ENCODE measurements at places on chromosomes 12 and 14. TPM values are rescaled to one million over a fixed set of nuclear protein-coding genes. Genes with fewer than 3 reads are reported as not detected.
A peak's percentile ranks its signal among the peaks of the same experiment; 100 is the strongest.

DNA sequence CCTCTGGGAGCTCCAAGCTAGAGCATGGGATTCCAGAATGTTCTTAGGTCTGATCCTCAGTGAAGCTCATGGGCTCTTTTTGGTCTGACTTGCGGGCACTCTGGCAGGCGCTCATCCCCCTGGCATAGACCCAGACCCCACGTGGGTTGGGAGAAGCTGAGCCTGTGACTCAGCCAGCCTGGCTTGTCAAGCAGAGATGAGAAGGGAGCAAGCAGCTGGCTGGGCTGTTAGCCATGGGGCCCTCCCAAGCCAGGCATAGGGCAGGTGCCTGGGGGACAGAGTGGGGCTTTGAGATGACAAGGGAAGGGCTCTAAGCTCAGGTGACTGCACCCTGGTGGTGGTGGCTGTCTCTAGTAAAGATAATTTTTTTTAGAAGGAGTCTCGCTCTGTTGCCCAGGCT is 80.3 kb upstream of the NOS1 start:
- no peak for DNase-seq

- DNase-seq, result no peak
These were observed 403.8 kb downstream of the PCNX1 start for GRCh38 chr14:71311061-71311460.

GRCh38 chr14:55802986-55803872 is 223.2 kb downstream of the KTN1 start:
- DNase-seq, result peak; percentile 52

DNA sequence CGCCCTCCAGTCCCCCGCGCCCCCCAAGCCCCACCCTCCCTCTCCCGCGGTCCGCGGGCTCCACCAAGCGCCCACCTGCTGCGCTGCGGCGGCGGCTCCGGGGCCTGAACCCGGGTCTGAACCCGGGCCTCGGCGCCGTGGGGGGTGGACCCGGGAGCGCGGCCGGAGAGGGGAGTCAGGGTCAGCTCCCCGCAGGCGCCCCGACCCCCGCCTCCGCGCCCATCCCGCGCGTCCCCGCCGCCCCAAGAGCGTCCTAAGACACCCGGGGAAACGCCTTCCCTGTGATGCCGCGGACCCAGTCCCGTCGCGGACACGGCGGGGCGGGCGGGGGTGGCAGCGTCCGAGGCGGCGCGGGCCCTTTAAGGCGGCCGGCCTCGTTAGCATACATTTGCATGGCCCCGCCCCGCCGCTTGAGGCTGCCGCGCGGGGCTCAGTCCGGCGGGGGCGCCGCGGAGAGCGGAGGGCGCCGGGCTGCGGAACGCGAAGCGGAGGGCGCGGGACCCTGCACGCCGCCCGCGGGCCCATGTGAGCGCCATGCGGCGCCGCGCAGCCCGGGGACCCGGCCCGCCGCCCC is at the start of gene MMP17:
Gene MMP17 (plus strand): TSS at position 433 of the 574 bp plus-strand sequence. CDS start 102 bp downstream, at position 535.
- peak; percentile 64 for DNase-seq

- DNase-seq, result no peak
These were observed 99.8 kb upstream of the NRXN3 start for GRCh38 chr14:78070344-78070743.

GRCh38 chr12:11666131-11667050 is 16.9 kb downstream of the ETV6 start:
- DNase-seq, result no peak

- DNase-seq, result no peak
These were observed 1.8 kb downstream of the BAG5 start for GRCh38 chr14:103560691-103561090.

DNA sequence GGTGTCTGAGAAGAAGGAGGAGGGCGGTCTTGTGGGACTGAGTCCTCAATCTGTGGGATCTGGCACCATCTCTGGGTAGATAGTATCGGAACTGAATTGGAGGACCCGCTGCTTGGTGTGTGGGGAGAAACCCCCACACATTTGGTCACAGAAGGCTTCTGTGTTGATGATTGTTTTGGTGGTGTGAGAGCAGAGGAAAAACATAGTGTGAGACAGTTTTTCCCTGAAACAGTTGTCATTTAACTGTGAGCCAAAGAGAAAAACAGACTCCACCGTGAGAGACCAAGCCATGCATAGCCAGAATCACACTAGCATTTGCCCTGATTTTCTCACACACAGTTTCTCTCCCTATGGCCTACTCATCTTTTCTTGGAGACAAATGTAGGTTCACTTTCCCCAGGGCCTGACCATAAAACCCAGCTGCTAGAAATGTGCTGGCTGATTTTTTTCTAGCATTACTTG is 91.4 kb upstream of the FLRT2 start:
- DNase-seq, result no peak

Gene KLHL33
- total RNA-seq, result 0.43 TPM

Gene NFE2
- 0.43 TPM for total RNA-seq

Gene GPX2
- total RNA-seq, result not detected
